ENCODE measurements at places on chromosomes 2 and 18. TPM values are rescaled to one million over a fixed set of nuclear protein-coding genes. Genes with fewer than 3 reads are reported as not detected.

- DNase-seq = no peak
These were observed 20.6 kb upstream of the ST8SIA3 start for GRCh38 chr18:57331718-57332117.

- no peak for DNase-seq
These were observed 7.6 kb upstream of the SNED1 start for GRCh38 chr2:240990726-240991377.

Gene TNFAIP6
- 5.3 TPM for total RNA-seq

Gene SYT4
- not detected for total RNA-seq

- no peak for DNase-seq
These were observed 108.2 kb upstream of the UBE2E3 start for GRCh38 chr2:180872255-180872654.

Gene KYNU
- 187 TPM for total RNA-seq

GRCh38 chr2:113283704-113284284 is 5.1 kb upstream of the PAX8 start:
- peak; percentile 99 for DNase-seq

Gene RMC1
- total RNA-seq = 10.8 TPM

Gene FSHR
- total RNA-seq = not detected

Gene PFN4
- total RNA-seq = not detected

Gene SUMO1
- 266 TPM for total RNA-seq

DNA sequence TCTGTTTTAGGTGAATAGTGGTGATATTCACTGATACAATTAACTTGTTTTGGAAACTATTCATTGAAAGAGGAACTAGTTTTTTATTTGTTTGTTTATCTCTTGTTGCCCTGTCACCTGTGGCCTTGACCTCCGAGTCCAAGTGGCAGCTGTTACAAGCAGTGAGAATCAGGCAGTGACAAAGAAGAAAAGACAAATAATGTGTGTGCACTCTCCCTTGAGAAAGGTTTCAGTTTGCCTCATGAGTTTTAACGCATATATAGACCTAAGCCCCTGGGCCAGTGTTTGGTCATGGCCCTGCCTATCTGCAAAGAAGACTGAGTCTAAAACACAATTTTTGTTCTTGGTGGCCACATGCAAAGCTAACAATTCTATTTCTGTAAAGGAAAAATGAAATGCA is 15.3 kb downstream of the KYNU start:
- no peak for DNase-seq

DNA sequence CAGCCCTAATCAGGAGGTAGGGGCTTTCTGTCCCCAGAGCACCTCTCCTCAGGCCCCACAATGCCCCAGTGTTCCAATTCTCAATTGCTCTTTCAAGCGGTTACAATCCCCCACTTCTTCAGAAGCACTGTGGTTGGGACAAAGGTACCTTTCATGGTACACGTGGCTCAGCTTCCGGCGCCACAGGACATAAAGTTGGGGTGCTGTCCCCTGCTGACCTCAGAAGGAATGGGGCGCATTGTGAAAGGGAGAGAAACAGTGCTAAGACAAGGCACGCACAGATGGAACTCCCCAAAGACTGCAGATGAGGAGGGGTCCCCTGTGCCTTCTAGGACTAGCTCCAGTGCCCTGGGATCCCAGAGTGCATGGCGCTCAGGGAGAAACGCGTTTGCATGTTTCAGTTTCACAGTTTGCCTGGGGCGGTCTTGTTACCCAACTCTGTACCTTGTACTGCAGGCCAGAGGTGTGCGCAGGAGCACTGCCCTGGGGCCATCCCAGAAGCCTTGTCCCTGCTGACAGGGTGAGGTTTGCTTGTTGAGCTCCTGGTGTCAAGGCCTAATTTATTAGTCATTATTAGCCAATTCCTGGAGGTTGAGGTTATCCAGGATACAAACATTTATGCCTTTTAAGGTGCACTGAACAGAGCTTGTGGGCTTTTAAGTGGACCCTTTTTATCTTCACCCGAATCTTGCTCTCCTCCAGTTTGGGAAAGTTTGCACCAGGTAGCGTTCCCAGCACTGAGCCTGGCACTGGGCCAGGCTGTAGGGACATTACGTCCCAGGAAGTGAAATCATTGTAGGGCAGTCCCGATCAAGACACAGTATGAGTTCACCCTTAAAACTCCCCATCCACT is 7.6 kb downstream of the CNDP1 start:
- DNase-seq = no peak

DNA sequence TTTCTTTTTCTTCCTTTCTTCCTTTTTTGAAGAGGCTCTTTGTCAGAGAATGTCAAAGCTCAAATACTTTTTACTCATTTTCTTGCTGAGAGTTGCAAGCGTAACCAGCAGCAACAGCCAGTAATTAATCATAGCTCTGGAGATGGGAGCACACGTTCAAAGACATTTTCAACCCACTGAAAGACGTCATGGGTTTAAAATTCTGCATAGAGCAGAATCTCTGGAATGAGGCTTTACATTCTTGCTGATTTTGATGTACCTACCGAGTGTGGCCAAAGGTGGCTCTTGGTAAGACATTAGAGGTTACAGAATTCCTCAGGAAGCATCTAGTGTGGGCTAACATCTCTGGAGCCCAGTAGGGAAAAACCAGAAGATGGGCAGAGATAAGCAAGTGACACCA is 292.5 kb downstream of the MTX2 start:
- DNase-seq = peak; percentile 23

GRCh38 chr2:154452471-154452870 is 246.0 kb upstream of the KCNJ3 start:
- DNase-seq = no peak

Gene IL36RN
- not detected for total RNA-seq

Gene LOXHD1
- not detected for total RNA-seq

- no peak for DNase-seq
These were observed 218.6 kb downstream of the KCNE4 start for GRCh38 chr2:223270548-223270947.

DNA sequence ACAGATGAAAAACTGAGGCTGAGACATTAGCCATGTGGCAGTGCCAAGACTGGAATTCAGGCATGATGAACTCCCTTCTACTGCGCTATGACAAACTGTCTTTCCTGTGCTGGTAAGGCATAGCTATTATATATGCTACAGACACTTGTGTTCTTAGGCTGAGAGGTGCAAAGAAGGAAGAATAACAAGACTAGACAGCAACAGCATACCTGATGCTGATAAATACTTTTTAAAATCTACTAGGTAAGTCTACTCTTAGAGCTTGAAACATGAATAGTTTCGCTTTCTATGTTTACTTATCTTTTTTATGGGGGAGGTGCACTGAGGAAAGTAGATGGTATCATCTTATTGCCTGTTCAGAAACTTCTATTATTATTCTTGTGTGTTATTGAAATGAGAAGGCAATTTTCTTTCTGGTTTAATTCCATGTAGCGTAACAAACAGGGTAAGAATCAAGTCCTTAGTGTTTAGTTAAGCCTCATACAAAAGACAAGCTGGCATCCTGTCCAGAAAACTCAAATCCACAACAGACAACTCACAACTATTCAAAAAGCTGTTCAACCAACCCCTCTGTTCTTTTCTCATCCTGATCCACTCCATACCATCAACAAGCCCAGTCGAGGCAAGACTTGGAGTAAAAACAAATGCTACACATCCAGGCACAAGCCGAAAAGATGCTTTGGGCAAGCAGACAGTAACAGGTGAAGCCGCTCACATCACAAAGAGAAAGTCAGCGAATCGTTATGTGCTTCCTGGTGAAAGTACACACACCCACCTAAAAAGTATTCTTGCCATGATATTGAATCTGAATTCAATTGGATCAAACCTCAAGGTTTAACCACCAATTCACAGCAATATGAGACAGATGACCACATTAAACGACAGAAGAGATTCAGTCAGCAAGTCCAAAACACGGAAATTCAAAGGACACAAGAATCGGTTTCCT is 1.5 kb downstream of the TTC32 start:
- peak; percentile 46 for DNase-seq

DNA sequence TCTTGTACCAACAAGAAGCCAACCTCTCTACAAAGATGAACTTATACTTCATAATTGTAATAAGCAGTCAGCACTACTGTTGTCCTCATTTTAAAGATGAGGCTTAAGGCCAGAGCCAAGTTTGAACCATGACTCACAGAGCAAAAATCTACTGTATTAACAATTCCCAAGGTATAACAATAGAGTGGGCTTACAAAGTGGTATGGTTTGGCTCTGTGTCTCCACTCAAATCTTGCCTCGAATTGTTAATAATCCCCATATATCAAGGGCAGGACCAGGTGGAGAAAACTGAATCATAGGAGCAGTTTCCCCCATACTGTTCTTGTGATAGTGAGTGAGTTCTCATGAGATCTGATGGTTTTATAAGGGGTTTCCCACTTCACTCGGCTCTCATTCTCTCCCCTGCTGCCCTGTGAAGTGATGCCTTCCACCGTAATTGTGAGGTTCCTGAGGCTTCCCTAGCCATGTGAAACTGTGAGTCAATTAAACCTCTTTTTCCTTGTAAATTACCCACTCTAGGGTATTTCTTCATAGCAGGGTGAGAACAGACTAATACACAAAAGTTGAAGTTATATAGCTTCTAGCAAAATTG is 19.5 kb downstream of the MRPL44 start:
- DNase-seq = no peak

Gene CD8B2
- total RNA-seq = not detected

GRCh38 chr18:54444319-54444914 is 86.7 kb downstream of the C18orf54 start:
- DNase-seq = peak; percentile 18

Data from Caki2 (cell line).